Osteoblast (primary cell): ENCODE measurements at places on chromosomes 7 and 10. TPM values are rescaled to one million over a fixed set of nuclear protein-coding genes. Genes with fewer than 3 reads are reported as not detected.

The PRPS1L1 gene
- total RNA-seq, result not detected in 2 replicates

The HOXA4 gene
- 0.72 and 1.2 TPM in 2 replicates for total RNA-seq

The ESYT2 gene
- total RNA-seq, result 126 and 132 TPM in 2 replicates

The FAM171A1 gene
- total RNA-seq, result 25.0 and 28.9 TPM in 2 replicates
